ENCODE measurements at places on chromosomes 5 and 9. TPM values are rescaled to one million over a fixed set of nuclear protein-coding genes. Genes with fewer than 3 reads are reported as not detected.
A peak's percentile ranks its signal among the peaks of the same experiment; 100 is the strongest.

GRCh38 chr5:151675611-151676313 lies 11.0 kb downstream of the SPARC start:
- H3K4me3 ChIP-seq: no peak overlapping the region
- H3K36me3 ChIP-seq: peaks cover 97% of the 10 kb centered on the region
- H3K27me3 ChIP-seq: no peaks in the 10 kb centered on the region
- H3K27ac ChIP-seq: peak overlapping the region; percentile 89

DNA sequence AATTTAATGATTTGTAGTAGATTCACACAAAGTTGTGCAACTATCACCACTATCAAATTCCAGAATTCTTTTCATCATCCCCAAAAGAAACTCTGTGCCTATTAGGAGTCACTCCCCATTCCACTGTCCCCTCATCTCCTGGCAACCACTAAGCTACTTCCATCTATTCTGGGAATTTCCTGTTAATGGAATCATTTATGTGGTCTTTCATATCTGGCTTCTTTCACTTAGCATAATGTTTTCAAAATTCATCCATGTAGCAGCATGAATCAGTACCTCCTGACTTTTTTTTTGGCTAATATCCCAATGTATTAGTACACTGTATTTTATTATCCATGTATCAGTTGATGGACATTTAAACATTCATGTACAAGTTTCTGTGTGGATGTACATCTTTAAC lies 157.6 kb downstream of the TTC39B start:
- H3K27ac ChIP-seq: no peak overlapping the region
- H3K4me1 ChIP-seq: no peaks in the 10 kb centered on the region
- no peak overlapping the region for H3K4me3 ChIP-seq
- no peaks in the 10 kb centered on the region for H3K27me3 ChIP-seq
- H3K36me3 ChIP-seq: no peaks in the 10 kb centered on the region
- DNase-seq: no peak

Gene FGFR4
- 4.1 TPM for total RNA-seq

- no peak overlapping the region for H3K27ac ChIP-seq
- peaks cover 13% of the 10 kb centered on the region for H3K36me3 ChIP-seq
- no peak for DNase-seq
- H3K27me3 ChIP-seq: no peaks in the 10 kb centered on the region
These were observed 148.2 kb downstream of the GIN1 start for GRCh38 chr5:102971676-102972293.

Gene BTNL9
- not detected for total RNA-seq

DNA sequence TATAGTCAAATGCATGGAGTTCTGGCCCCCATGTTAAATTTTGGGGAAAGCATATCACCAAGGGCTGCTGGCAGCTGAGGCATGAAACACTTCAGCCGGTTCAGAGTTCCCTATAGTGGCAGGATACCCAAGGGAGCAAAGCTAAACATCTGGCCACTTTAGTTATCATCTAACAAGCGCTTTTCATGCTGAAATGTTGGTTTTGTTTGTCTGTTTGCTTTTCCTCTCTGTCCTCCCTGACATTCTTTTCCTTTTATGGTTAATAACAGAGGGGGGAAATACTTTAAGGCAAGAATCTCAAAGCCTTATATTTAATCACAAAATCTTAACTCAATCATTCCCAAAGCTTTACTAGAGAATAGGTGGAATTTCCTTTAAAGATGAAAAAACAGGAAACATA lies 11.9 kb downstream of the APBA1 start:
- no peak for DNase-seq
- H3K4me3 ChIP-seq: no peak overlapping the region
- H3K27ac ChIP-seq: no peak overlapping the region
- no peaks in the 10 kb centered on the region for H3K27me3 ChIP-seq

DNA sequence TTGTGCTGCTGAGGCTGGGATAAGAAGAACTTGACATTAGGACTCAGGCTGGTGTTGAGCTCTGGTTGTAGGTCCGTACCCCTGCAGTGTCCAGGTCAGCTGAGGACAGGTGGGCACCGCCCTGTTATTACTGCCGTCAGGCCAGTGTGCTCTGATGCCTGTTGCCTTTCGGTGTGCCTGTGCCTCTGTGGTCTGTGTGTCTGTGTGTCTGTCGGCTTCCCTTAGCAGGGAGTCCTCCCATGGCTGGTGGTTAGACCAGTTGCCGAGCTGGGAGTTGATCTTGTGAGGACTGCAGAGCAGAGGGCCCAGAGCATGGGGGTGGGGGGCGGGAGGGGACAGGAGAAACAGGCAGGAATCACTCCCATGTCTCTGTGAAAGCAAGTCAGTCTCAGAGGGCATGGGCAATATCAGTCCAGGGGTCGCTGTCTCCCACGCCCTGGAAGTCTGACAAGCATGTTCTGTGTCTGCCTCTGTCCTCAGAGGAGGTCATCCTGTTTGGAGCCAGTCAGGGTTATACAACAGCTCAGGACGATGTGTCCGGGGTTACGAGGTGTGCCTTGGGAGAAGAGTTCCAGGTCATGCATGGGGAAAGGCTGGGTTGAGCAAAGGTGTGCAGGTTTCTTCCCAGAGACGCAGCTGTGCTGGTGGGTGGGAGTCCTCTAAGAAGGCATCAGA lies 67.3 kb upstream of the GARNL3 start:
- no peak overlapping the region for H3K27ac ChIP-seq
- H3K36me3 ChIP-seq: no peaks in the 10 kb centered on the region
- no peak overlapping the region for H3K4me3 ChIP-seq
- H3K27me3 ChIP-seq: no peaks in the 10 kb centered on the region
- H3K4me1 ChIP-seq: peaks cover 5% of the 10 kb centered on the region
- DNase-seq: no peak

DNA sequence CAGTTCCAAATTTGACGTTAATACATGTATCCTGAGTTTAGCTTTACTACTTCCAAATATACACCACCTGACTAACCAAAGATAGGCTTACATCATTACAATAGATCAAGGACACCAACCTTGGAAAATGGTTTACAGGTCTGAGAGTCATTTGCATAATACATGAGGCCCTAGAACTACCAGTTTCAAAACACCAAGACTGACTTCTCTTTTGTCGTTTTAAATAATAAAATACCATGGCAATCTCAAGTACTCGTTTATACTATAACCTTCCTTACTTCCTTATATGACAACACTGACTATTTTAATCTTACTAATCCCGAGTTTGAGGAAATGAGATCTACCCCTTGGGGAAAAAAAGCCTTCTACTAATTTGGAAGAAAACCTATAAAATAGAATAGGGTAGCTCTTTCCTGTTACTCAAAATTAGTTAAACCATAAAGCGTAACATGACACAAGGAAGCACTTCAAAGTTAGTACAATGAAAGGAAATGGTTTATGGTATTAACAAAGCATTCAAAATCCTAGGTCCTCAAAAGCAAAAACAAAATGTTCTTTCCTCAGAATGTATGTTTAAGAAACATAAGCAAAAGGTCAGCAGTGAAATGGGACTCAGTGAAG lies 42.1 kb downstream of the UBQLN1 start:
- no peaks in the 10 kb centered on the region for H3K4me1 ChIP-seq
- H3K36me3 ChIP-seq: peaks cover 69% of the 10 kb centered on the region
- no peak overlapping the region for H3K4me3 ChIP-seq
- no peak overlapping the region for H3K27ac ChIP-seq
- no peaks in the 10 kb centered on the region for H3K27me3 ChIP-seq
- no peak for DNase-seq

- H3K36me3 ChIP-seq: 0 out of 2 replicates have a peak, but pooled peaks cover 2% of the 10 kb centered on the region
- peaks cover 14% of the 10 kb centered on the region for H3K4me1 ChIP-seq
- H3K27me3 ChIP-seq: no peaks in the 10 kb centered on the region
These were observed 45.9 kb downstream of the EHMT1 start for GRCh38 chr9:137664676-137665075.

GRCh38 chr5:179258922-179259730 lies 86.1 kb downstream of the ADAMTS2 start:
- no peak overlapping the region for H3K4me3 ChIP-seq
- DNase-seq: peak; percentile 42
- H3K36me3 ChIP-seq: no peaks in the 10 kb centered on the region
- no peaks in the 10 kb centered on the region for H3K27me3 ChIP-seq

- DNase-seq: no peak
- H3K4me1 ChIP-seq: no peaks in the 10 kb centered on the region
- no peaks in the 10 kb centered on the region for H3K36me3 ChIP-seq
- H3K4me3 ChIP-seq: no peak overlapping the region
These were observed 321.6 kb upstream of the ITGA1 start for GRCh38 chr5:52466113-52466512.

Gene TPM2
- 823 TPM for total RNA-seq

Gene GPR151
- not detected for total RNA-seq

DNA sequence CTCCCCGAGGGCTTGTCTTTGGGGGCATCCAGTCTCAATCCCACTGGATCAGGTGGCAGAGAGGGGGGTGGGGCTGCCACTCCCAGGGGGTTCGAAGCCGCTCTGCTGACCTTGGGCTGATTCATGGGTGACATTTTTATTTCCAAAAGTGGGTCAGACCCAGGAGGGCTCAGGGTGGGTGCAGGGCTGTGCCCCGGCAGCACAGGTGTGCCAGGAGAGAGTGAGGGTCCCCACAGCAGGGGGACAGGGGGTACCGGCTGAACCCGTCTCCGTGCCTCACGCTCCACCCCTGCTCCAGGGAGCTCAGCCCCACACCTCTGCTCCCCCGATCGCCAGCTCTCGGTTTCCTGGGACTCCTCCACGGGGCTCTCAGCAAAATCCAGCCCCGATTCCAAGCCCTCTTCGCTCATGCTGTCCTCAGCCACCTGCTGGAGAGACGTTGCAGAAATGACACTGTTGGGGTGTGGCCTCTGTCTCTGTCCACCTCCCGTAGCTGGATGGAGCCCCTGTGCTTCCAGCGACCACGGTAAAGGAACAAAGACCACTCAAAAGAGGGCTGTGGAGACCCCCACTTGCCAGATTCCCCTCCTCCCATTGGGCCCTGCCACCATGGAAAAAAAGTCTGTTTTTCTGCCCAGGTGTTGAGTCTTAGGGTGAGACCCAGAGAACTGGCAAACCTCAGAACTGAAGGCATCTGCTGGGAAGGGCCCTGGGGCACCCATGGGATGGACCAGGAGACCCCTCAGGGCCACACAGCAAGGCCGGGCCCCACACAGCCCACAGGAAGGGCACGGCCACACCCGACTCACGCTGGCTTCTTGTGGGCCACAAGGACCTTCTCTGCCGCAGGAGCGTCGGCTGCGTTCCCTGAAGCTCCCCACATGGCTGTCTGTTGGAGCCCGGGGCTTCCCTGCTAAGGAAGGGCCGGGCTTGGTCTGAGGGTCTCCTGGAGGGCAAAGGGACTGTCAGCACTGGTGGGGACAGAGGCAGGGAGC lies 10.6 kb upstream of the QSOX2 start:
- DNase-seq: no peak
- no peak overlapping the region for H3K27ac ChIP-seq
- H3K4me3 ChIP-seq: no peak overlapping the region
- H3K27me3 ChIP-seq: no peaks in the 10 kb centered on the region
- H3K36me3 ChIP-seq: no peaks in the 10 kb centered on the region
- no peaks in the 10 kb centered on the region for H3K4me1 ChIP-seq

DNA sequence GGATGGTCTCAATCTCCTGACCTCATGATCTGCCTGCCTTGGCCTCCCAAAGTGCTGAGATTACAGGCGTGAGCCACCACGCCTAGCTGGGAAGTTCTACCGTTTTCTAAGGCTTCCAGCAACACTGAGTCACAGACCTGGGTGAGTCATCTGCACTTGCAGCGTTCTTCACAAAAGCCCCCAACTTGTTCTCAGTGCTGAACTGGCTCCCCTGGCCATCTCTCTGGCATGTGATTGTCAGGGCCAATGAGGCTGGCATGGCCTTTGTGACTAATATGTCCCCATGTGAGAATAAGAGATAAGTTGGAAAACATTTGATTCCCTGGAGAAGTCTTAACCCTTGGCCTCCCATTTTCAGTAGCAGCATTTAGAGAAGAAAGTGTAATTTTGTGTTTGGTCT lies 124.4 kb downstream of the WDR41 start:
- H3K4me1 ChIP-seq: no peaks in the 10 kb centered on the region
- H3K4me3 ChIP-seq: no peak overlapping the region
- no peaks in the 10 kb centered on the region for H3K36me3 ChIP-seq
- no peaks in the 10 kb centered on the region for H3K27me3 ChIP-seq

DNA sequence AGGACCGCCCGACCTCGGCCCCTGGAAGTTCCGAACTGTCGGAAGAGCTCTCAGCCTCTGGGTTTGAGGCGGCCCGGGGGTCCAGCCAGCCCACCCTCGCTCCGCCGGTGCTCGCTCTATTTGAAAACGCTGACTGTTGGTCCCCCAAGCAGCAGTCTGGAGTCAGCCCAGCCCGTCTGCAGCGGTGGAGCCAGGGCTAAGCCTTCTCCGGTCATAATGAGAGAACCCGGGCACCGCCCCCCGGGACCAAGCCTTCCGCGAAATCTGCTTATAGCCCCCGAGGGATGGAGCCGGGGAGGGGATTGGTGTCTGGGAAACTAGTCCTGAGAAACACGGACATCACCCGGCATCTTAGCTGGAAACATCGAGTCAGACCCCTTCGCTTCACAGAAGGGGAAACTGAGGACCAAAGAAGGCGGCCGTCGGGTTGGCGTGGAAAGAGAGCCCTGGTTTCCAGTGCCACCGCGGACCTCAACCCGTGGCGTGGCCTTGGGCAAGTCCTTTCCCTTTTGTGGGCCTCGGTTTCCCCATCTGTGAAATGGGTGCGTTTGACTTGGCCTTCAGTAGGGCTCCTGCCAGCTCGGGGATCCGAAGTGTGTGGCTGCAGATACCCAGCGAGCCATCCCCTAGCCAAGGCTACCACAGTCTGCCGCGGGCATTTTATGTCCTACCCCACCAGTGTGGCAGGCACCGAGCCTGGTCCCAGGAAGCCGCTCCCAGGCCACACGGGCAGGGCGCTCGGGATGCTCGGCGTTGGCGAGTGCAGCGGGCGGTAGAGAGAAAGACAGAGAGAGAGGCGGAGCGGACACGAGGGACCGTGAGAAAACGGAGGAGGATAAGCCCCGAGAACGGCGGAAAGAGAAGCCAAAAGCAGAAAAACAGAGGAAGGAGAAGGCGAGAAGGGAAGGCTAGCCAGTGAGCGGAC lies 857 bp downstream of the ADAM19 start:
- no peak for DNase-seq
- H3K4me1 ChIP-seq: peaks cover 68% of the 10 kb centered on the region
- H3K4me3 ChIP-seq: peak overlapping the region; percentile 93
- H3K27me3 ChIP-seq: no peaks in the 10 kb centered on the region
- peak overlapping the region; percentile 71 for H3K27ac ChIP-seq

Gene PCDHGA11
- 0.22 TPM for total RNA-seq

DNA sequence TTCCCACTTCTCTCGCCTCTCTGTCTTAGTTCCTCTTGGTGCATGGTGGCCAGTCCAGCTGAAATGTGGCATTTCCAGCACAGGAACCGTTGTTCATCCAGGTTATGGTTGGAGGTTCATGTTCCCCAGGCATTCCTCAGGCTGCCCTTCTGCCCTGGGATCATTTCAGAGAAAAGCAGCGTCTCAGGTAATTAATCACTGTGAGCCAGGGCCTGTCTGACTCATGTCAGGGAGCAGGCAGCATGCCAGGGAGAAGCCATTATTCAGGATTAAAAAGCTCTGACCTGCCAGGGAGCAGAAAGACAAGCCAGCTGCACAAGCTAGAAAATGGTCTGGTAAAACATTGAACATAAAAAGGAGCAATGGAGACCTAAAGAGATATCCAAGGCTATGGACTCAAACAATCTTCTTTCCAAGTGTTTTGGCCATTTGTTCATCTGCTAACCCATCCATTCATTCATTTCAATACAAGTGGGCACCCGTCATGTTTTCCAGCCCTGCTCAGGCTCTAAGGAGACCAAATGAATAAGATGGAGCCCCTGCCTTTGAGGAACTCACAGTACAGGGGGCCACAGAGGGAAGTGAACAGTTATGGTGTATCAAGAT lies 241.4 kb downstream of the DRD1 start:
- peak; percentile 33 for DNase-seq
- H3K27me3 ChIP-seq: no peaks in the 10 kb centered on the region
- H3K4me1 ChIP-seq: peaks cover 32% of the 10 kb centered on the region
- H3K36me3 ChIP-seq: no peaks in the 10 kb centered on the region
